Lung microvascular endothelial cell (primary cell): ENCODE measurements at places on chromosomes 12 and 14.

GRCh38 chr14:104735830-104736642, 12.0 kb downstream of the ADSS1 start:
- DNase-seq = peak; percentile 93

GRCh38 chr14:96080571-96080970, 41.4 kb downstream of the C14orf132 start:
- no peak for DNase-seq

DNA sequence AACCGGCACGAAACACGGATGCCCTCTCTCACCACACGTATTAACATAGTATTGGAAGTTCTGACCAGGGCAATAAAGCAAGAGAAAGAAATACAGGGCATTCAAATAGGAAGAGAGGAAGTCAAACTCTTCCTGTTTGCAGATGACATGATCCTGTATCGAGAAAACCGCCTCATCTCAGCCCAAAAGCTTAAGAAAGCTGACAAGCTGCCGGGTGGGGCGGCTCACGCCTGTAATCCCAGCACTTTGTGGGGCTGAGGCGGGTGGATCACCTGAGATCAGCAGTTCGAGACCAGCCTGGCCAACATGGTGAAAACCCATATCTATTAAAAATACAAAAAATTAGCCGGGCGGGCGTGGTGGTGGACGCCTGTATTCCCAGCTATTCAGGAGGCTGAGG, 17.7 kb downstream of the OR6S1 start:
- peak; percentile 36 for DNase-seq

DNA sequence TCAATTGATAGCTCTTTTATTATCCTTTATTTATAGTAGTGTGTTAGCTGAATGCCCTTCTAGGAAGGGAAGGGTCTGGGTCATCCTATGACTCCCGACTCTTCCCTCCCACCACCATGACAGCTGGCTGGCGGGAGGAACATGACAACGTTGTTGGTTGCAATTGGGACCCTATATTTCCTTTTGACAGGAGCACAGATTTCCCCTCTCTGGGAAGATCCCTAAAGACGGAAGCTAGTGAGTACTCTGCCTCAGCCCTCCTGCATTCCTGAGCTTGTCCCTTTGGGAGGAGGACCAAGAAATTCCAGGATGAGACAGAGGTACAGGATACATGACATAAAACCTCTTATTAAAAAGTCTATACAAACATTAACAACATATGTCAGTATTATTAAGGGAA, 485.4 kb downstream of the NAV3 start:
- no peak for DNase-seq

GRCh38 chr14:92578511-92578910, 64.9 kb downstream of the RIN3 start:
- no peak for DNase-seq

GRCh38 chr14:98926146-98926545, 345.9 kb downstream of the BCL11B start:
- DNase-seq = no peak

- no peak for DNase-seq
Observed at GRCh38 chr12:90071996-90072395, 363.4 kb upstream of the ATP2B1 start.

DNA sequence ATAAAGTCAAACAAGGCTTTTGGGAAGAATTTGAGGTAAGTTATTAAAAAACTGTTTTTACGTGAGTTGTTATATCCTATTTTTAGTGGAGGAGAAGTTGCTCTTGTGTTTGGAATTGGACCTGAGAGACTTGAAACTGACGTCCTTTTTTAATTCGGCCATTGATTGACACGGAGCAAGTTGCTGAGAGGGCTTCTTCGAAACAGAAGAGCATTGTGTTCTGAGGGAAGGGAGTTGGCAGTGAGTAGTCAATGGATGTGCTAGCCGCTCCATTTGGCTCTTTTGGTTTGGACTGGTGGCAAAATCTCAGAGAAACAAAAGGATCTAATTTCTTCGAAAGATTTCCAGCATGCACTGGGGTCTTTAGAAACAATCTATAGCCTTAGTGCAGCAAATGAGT, 37.3 kb downstream of the PTPN11 start:
- no peak for DNase-seq

DNA sequence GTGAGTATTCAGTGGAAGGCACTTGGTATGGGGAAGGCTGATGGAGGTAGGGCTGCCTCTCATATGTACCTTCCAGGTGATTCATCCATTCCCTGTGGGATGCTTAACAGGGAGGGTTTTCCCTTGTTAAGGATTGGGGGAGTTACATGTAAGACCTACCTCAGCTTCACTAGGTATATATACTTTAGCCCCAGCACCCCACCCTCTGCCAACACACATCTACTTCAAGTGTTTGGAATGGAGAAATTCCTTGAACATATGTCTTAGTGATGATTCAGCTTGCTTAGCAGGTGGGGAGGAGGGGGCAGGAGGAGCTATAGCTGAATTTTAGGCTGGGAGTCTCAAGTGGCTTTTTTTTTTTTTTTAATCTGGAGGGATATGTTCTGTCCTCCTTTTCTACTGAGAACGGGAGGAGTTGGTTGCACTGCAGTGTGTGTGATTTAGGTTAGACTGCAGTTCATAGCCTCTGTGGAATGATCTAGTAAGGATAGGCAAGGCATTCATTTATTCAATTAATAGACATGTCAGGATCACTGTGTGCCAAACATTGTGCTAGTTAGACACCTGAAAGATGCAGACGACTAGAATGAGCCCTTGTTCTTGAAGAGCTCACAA, 1.7 kb downstream of the PIP4K2C start:
- no peak for DNase-seq
